ENCODE measurements at places on chromosomes 13 and 19.

DNA sequence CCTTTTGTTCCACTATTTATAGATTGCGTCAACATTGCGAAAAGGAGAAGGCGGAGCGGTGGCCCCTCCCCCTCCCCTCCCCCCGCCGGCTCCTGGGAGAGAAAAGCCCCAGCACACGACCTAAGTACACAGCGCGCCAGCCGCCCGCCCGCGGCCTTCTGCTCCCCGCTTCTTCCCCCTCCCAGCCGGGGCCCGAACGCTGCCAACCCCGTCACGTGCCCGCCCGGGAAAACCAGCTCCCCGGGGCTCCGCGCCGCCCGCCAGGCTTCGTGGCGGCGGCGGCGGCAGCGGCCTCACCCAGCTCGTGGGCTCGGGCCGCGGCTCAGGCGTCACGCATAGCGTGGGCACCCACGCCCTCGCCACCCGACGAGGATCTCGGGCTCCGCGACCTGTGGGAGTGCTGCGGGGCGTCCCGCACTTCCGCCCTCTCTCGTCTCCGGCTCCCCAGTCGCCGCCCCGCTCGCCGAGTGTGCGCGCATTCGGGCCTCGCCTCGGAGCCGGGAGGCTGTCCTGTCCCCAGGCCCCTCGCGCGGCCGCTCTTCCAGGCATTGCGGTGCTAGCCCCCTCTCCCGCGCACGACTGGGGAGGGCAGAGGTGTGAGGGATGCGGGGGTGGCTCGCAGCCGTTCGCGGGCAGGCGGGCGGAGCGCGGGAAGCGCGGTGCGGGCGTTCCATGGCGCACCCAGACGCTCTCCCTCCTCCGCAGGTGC lies 110.5 kb downstream of the KCNRG start:
- DNase-seq: peak; percentile 67

GRCh38 chr13:75790198-75790970 lies 154.3 kb downstream of the LMO7 start:
- DNase-seq: no peak

GRCh38 chr13:45179428-45179827 lies 21.4 kb downstream of the KCTD4 start:
- DNase-seq: no peak

DNA sequence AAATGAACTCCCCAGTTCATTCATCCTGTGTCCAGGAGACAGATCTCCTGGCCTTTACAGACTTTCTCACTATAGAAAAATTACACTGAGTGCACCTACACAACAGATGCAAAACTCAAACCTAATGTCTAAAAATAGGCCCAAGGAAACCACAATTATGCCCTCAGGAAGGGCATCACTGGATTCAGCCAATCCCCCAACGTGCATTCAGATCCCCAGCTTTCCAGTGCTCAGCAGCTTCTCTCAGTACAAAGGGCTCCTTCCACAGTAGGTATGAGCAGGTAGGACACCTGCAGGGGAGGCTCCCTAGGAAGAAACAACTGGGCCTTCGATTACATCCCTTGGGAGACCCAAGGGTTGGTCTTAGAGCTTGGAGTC lies 2.1 kb downstream of the ZNF709 start:
- DNase-seq: no peak

- no peak for DNase-seq
These were observed 8.7 kb downstream of the NR2F6 start for GRCh38 chr19:17236811-17237543.

- DNase-seq: no peak
These were observed 722.0 kb downstream of the DIAPH3 start for GRCh38 chr13:59441596-59442280.

GRCh38 chr13:59877933-59878332 lies 285.8 kb downstream of the DIAPH3 start:
- no peak for DNase-seq

DNA sequence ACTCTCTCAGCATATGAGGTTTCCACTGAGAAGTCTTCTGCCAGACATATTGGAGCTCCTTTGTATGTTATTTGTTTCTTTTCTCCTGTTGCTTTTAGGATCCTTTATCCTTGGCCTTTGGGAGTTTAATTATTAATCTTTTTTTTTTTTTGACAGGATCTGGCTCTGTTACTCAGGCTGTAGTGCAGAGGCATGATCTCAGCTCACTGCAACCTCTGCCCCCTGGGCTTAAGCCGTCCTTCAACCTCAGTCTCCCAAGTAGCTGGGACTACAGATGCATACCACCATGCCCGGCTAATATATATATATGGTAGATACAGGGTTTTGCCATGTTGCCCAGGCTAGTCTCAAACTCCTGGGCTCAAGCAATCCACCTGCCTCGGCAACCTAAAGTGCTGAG lies 6.6 kb upstream of the CYP4F3 start:
- DNase-seq: no peak

DNA sequence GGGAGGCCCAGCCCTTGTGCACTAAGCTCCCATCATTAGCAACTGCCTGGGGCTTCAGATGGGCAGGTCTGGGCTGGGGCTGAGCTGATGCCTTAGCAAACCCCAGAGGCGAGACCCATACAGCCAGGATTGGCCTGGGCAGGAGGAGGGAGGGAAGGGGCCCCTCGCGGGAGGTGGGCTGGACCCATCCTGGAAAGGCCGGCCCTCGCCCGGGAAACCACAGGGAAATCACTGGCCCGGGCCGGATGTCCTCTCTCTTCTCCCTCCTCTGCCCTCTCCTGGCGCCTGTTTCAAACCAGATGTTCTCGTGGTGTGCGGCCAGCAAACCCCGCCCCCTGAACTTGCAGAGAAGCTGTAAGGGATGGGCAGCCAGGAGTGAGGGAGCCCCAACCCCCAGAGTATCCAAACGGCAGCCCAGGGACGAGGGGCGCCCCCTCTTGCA lies 43.1 kb downstream of the TMEM255B start:
- no peak for DNase-seq

- no peak for DNase-seq
These were observed 3.2 kb downstream of the CRLF1 start for GRCh38 chr19:18603255-18603957.

DNA sequence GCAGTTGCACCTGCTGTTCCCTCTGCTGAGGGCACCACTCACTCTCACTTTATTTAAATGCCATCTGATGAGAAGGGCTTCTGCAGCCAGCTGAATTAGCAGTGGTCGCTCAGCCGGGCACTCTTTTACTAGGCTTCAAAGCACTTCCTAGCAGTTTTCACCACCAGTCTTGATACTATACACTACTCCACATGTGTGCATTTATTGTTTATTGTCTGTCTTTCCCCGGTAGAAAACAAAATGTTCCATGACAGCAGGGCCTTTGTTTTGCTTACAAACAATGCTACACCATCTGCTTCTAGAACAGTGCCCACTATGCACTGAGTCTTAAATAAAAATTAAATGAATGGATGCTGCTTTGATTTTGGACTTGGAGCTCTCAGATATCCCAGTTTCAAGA lies 404.9 kb downstream of the FGF14 start:
- DNase-seq: no peak

GRCh38 chr13:52984881-52985363 lies 43.7 kb upstream of the OLFM4 start:
- DNase-seq: no peak

DNA sequence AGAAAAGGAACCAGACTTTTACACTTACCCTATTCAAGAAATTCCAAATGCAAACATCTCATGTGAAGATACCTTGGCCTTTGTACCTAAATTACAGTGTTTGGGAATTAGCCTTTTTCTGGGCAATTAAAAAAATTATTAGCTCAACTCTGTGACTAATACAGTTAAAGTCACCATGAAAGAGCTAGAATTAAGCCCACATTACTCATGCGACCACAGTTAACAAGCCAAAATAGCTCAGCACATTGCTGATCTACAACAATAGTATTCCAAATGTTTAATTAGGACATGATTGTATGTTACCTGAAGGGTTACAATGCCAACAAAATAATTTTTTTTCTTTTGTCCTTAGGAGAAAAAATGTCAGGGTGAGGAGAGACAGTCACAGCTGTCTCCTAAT lies 263.6 kb upstream of the GPC6 start:
- DNase-seq: no peak
